Thoracic aorta (tissue), 2 donors: ENCODE measurements at places on chromosomes 2 and 18. TPM values are rescaled to one million over a fixed set of nuclear protein-coding genes. Genes with fewer than 3 reads are reported as not detected.

DNA sequence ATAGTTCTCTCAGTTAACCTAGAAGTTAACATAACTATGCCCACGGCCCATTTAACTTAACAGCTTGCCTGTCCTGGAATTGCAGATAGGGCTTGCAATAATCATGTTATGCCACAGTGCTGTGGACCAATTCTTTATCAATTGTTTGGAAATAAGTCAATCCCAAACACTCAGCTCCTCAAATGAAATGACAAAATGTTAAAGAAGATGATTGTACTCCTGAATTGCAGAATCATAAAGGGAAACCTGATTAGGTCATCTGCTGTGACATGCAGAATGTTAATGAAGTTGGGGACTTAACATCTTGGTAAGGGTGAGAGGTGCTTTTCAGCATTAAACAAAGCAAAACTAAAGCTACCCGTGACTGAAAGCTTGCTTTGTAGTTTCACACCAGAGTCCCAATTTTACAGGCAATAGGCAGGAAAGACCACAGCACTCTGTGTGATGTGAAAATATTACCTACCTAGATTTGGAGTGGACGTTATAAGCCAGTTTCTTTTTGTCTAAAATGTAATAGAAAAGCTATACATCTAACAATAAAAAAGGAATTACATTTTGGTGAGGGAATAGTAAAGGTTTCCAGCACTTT lies 364.0 kb downstream of the GPD2 start:
- DNase-seq, result no peak
- H3K27me3 ChIP-seq, result no peaks in the 10 kb centered on the region
- H3K4me3 ChIP-seq, result no peak overlapping the region
- H3K36me3 ChIP-seq, result no peaks in the 10 kb centered on the region
- no peak overlapping the region for H3K27ac ChIP-seq

DNA sequence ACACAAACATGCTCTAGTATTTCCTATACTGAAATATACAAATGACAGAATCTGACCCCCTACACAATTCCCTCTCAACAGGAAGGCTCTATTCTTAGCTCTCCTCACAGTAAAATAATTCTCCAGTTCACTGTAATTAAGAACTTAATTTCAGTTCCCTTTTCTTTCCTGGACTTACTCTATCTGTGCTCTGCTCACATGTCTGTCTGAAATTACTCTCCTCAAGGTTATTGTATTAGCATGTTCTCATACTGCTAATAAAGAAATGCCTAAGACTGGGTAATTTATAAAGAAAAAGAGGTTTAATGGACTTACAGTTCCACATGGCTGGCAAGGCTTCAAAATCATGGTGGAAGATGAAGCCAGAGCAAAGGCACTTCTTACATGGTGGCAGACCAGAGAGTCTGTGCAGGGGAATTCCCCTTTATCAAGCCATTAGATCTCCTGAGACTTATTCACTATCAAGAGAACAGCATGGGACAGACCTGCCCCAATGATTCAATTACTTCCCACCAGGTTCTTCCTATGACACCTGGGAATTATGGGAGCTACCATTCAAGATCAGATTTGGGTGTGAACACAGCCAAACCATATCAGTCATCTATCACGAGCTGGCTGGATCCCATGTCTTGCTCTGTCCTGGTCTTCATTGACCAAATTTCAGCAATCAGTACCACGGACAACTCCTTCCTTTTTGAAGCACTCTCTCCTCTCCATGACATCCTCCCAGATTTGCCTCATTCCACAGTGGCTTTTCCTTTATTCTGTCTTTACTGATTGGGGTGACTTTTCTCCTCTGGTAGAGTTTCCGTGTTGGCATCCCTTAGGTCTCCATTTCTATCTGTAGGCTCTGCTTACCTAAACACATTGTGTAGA lies 110.9 kb downstream of the GALR1 start:
- no peaks in the 10 kb centered on the region for H3K4me1 ChIP-seq
- no peaks in the 10 kb centered on the region for H3K27me3 ChIP-seq
- no peak for DNase-seq
- no peaks in the 10 kb centered on the region for H3K36me3 ChIP-seq

GRCh38 chr2:157420771-157421323 lies 23.0 kb downstream of the CYTIP start:
- no peak for DNase-seq
- no peaks in the 10 kb centered on the region for H3K27me3 ChIP-seq
- H3K36me3 ChIP-seq, result no peaks in the 10 kb centered on the region
- no peak overlapping the region for H3K27ac ChIP-seq
- no peak overlapping the region for H3K4me3 ChIP-seq

The MAL gene
- not detected for total RNA-seq

The SS18 gene
- total RNA-seq, result 118 TPM
